ENCODE measurements at places on chromosomes 11 and 22. TPM values are rescaled to one million over a fixed set of nuclear protein-coding genes. Genes with fewer than 3 reads are reported as not detected.

The P2RY2 gene
- total RNA-seq = 0.56 TPM

The BBOX1 gene
- total RNA-seq = not detected

The ALX4 gene
- 0.09 TPM for total RNA-seq

The TEX54 gene
- not detected for total RNA-seq

The MSANTD4 gene
- total RNA-seq = 26.2 TPM
